ENCODE measurements at places on chromosomes 1 and 21.

DNA sequence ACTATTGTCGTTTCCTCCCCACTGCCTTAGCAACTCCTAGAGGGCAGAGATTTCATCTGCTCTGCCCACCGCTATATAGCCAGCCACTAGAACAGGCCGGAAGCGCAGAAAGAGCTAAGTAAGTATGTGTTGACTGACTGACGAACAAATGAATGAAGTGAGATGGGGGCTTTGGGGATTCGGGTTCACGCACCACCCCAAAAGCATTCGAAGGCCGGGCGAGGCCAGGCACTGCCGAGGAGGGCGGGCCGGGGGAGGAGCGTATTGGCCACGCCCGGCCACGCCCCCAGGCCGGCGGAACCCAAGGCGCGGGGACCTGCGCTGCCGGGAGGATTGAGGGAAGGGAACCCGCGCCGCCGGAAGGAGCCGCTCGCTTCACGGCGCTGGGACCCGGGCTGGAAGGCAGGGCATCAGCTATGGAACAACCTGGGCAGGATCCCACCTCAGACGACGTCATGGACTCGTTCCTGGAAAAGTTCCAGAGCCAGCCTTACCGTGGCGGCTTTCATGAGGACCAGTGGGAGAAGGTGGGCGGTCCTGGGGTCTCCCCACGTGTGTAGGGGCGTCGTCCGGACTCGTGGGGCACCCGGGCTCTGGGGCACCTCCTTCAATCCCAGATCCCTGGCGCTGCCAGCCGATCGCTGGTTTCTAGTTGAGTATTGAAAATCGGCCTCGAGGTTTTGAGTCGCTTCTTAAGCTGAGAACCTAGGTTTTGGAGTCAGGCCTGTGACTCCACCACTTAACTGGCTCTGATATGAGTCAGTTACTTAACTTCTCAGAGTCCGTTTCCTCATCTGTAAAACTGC lies at the start of gene TTC4:
TTC4 (plus strand) TSS at position 369 of the 806 bp plus-strand sequence; CDS start at position 417, 48 bp downstream.
- peak; percentile 90 for DNase-seq

- DNase-seq = no peak
Measured at GRCh38 chr1:48728584-48728983, 48.1 kb downstream of the BEND5 start.

- no peak for DNase-seq
Measured at GRCh38 chr1:221575605-221576004, 166.3 kb downstream of the DUSP10 start.

GRCh38 chr1:67515324-67516080 lies 85.3 kb upstream of the SERBP1 start:
- DNase-seq = no peak

DNA sequence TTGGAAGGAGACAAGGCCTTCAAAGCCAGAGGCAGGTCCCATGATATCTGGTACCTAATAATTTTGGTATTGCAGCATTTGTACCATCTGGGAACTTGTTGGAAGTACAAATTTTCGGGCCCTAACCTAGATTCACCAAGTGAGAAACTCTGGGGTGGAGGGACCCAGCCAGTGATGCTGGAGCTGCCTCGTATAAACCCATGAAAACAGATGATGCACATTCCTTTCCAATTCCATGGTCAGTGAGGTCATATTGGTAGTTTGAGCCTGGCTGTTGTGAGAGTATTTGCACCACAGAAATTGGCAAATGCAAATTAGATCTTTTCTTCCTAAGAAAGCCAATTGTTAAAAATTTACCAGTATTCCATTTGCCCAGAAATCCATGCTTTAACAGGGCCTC lies 269.6 kb upstream of the PLXNA2 start:
- no peak for DNase-seq

DNA sequence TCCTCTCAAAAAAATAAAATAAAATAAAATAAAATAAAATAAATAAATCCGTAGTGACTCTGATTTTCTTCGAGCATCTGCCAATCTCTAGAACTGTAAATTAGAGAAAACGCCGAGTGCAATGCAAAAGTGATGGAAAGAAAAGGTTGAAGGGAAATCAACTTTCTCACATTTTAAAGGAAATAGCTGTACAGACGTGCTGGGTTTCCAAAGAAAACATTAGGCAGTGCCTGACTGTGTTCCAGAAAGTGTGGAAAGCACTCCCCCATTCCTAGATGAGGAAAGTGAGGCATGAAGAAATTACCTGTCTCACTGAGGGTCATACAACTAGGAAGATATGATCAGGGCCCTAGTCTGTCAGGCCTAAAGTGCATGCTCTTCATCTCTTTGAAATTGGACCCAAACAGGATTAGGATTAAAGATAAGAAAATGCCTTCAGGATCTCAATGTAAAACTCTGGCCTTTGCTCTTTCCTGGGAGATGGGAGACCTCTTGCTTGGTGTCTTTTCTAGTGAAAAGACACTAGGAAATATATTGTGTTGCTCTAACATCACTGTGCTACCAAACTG lies 1.8 kb upstream of the PTPN14 start:
- DNase-seq = no peak

GRCh38 chr1:64051796-64052195 lies 151.6 kb upstream of the UBE2U start:
- no peak for DNase-seq

- DNase-seq = peak; percentile 75
Measured at GRCh38 chr1:25503551-25504426, 39.6 kb upstream of the LDLRAP1 start.

- no peak for DNase-seq
Measured at GRCh38 chr21:45383615-45384201, 21.3 kb upstream of the COL18A1 start.

DNA sequence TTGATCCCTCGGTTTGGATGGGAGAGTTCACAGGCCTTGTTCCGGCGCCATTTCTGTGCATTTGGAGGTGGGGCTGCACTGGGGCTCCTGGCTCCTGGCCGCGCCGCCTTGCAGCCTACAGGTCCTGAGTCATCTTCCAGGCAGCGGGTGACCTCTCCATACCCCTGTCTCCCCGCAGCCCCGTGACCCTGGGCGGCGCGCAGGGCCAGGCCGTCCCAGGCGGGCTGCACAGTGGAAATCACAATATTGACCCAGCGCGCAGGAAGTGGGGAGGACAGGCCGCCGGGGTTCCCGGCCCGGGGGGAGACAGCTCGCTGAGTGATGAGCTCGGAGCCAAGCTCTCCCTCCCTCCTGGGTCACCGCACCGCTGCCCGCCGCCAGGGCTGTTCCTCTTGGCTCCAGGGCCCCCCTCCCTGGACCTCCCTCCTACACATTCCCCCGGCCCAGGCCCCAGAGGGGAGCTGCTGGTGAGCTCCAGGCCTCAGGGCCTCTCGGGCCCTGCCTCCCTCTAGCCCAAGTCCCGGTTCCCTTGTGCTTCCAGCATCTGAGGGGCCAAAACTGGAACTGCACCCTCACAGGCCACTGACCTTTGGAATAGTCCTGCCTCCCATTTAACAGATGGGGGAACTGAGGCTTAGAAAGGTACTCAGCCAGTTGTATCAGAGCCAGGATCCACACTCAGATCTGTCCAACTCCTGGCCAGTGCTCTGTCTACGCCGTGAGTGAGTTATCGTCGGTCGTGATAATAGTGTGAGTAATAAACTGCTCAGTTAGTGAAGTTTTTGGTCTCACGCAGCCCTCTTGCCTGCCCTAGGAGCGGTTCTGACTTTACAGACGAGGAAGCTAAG lies 142.9 kb upstream of the WNT4 start:
- no peak for DNase-seq

- DNase-seq = no peak
Measured at GRCh38 chr1:66556161-66556611, 22.2 kb downstream of the SGIP1 start.

Measured in CD8-positive, alpha-beta T cell (primary cell).